ENCODE measurements at places on chromosomes 11 and 22. TPM values are rescaled to one million over a fixed set of nuclear protein-coding genes. Genes with fewer than 3 reads are reported as not detected.

GRCh38 chr22:37887584-37888378 is 18.3 kb upstream of the MICALL1 start:
- no peak overlapping the region for H3K4me3 ChIP-seq
- no peaks in the 10 kb centered on the region for H3K27me3 ChIP-seq
- peaks cover 52% of the 10 kb centered on the region for H3K36me3 ChIP-seq
- peak; percentile 64 for DNase-seq
- H3K4me1 ChIP-seq = no peaks in the 10 kb centered on the region

The PIH1D2 gene
- 4.3 TPM for total RNA-seq

The OR51Q1 gene
- total RNA-seq = not detected

GRCh38 chr11:65584106-65584505 is 8.3 kb downstream of the EHBP1L1 start:
- no peaks in the 10 kb centered on the region for H3K27me3 ChIP-seq
- H3K4me1 ChIP-seq = no peaks in the 10 kb centered on the region
- H3K4me3 ChIP-seq = no peak overlapping the region

GRCh38 chr11:123183391-123184099 is 11.5 kb downstream of the CLMP start:
- H3K36me3 ChIP-seq = no peaks in the 10 kb centered on the region
- H3K27ac ChIP-seq = no peak overlapping the region
- no peak overlapping the region for H3K4me3 ChIP-seq
